ENCODE measurements at places on chromosomes 3 and 15.

- DNase-seq, result no peak
Observed at GRCh38 chr15:70199540-70200410, 102.1 kb upstream of the TLE3 start.

DNA sequence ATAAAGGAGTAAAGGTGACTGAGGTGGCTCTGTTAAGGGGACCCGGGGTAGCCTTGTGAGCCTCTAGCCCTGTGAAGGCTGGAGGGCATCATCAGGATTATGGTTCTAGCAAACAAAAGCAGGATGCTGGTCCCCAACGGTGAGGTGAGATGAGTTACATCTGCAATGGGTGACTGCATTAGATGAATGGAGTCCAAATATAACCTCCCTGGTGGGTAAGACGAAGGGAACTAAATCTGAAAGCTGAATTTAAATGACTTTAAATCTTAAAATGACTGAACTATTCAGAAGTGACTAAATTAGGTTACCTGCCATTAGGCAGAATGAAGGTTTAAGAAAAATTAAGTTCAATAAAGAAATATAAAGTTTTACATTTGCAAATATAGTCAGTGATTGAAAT, 4.6 kb upstream of the HLTF start:
- DNase-seq, result no peak

DNA sequence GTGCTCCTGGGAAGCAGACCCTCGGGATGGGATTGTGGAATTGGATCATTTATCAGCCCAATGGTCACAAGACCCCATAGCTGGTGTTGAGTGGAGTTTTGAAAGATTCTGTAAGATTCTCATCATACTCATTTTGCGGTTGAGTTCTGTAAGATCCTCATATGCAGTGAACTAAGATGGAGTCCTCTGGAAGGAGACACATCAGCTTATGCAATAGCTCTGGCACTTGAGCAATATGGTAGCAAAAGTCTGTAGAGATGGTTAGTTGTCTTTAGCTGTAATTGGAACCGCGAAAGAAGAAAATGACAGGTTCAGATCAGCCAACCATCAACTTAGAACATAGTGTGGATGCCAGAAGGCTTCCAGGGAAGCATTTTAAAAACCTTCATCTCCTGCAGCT, 184.5 kb upstream of the TSC22D2 start:
- DNase-seq, result no peak

GRCh38 chr3:15181963-15182362, 24.1 kb upstream of the CAPN7 start:
- DNase-seq, result no peak

DNA sequence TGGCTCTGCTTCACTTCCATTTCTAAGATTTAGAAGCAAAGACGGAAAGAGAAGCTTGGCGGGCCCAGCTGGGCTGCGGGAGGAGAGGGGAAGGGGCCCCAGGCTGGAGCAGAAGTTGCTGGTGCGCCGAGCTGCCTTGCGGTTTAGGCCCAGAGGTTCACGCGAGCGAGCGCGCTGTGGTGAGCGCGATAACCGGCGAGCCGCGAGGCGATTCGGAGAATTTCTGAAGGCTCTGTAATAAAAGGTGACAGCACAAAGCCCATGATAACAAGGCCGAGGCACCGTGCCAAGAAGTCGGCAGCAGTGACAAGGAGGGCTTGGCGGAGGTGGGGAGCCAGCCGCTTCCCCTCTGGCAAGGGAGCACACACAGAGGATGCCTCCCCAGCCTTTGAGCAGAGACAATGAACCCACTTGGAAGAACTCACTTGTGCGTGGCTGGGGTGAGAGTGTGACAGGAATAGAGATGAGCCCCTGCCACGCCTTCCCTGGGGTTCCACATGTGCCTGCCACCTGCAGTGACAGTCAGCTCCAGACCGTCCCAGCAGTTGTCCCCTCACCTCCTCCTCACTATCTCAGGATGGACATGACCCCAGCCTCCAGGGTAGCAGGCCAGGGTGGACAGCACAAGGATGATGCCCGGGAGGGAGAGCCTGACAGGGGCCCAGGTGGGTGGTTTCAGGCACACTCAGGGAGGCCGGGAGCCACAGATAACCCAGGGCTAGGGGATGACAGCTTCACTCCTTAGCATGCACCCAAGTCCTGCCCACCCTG, 315.2 kb downstream of the UACA start:
- DNase-seq, result no peak

- DNase-seq, result no peak
Observed at GRCh38 chr3:4438296-4438695, 28.8 kb downstream of the SUMF1 start.

GRCh38 chr3:147237991-147238390, 168.4 kb downstream of the ZIC4 start:
- no peak for DNase-seq

- no peak for DNase-seq
Observed at GRCh38 chr15:29126208-29126536, 143.4 kb downstream of the NSMCE3 start.
